Activated naive CD4-positive, alpha-beta T cell treated with anti-CD3 and anti-CD28 coated beads, Interleukin-2, amount 50 U/mL, for 16 hours (primary cell): ENCODE measurements at places on chromosomes 2 and 18.
A peak's percentile ranks its signal among the peaks of the same experiment; 100 is the strongest.

DNA sequence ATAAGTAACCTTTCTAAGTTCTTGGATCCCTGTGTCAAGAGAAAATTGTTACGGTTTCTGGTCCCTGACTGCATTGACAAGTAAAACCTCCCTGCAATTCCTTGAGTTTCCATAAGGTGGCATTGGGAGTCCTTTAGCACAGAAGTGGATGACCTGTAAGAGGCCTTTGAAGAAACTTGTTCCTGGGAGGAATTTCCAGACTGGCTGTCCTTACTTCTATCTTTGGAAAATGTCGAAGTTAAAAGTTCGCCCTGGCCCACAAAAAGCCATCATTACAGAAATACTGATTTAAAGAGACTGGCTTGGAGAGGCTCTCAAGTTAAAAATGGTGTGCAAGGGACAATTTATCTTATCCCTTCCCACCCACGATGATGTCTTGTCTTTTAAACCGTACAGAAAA lies 218.4 kb downstream of the CDH20 start:
- DNase-seq, result no peak

DNA sequence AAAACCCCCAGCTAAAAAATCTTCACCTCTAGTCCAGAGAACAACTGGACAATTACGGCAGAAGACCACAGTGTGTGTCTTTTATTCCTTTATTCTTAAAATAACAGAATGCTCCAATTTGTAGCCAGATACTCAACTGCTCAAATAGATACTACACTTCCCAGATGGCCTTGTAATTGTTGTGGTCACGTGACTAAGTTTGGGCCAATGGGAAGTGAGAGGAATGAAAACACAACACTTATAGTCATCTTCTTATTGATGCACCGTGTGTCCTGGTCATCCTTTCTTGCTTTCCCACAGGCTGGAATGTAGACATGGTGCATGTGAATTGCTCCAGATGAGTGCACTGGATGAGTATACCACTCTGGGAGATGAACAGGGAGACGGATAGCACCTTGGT lies 145.1 kb downstream of the CDC42EP3 start:
- DNase-seq, result no peak

- DNase-seq, result no peak
These were observed 12.2 kb downstream of the PLB1 start for GRCh38 chr2:28507796-28508764.

GRCh38 chr2:120308038-120308910 lies 37.7 kb upstream of the INHBB start:
- no peak for DNase-seq

DNA sequence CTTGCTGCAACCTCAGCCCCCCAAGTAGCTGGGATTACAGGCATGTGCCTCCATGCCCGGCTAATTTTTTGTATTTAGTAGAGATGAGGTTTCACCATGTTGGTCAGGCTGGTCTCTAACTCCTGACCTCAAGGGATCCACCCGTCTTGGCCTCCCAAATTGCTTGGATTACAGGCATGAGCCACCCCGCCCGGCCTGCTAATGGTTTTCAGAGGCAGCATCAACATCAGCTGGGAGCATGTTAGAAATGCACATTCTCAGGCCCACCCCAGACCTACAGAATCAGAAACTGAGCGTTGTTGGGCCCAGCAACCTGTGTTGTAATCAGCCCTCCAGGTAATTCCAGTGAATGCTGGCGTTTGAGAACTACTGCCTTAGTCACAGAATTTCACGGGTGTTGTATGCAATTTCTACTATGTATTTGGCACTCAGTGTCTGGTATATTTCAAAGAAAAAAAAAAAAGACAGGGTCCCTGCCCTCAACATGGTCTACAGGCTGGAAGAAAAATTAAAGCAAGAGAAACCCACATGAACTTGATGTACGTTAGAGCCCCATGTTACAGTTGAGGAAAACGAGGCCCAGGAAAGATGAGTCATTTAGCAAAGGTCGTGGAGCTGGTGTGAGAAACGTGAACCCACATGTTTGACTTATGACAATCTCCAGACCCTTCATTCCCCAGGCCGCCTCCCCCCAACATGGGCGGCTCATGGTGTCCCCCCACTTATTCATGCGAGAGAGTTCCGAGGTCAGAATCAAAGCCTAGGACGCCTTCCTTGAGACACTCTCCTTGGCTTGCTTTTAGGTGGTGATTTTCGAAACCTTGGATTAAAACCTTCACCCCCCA lies 35.3 kb downstream of the SH3BP4 start:
- no peak for DNase-seq

DNA sequence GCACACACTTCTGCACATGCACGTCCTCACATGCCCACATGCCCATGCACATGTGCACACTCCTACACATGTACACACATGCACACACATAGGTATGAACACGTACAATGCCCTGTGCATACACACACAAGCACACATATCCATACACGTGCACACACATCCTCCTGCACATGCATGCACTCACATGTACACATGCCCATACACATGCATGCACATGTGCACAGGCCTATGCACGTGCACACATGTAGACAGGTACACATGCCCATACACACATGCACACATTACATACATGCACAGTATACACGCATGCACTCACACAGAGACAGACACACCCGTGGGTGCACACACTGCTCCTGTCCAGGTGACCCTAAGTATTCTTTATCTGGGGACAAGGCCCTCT lies 34.3 kb downstream of the GPC1 start:
- no peak for DNase-seq

GRCh38 chr2:8303322-8303832 lies 378.5 kb upstream of the ID2 start:
- peak; percentile 39 for DNase-seq

GRCh38 chr2:9777081-9777480 lies 66.2 kb upstream of the TAF1B start:
- no peak for DNase-seq

DNA sequence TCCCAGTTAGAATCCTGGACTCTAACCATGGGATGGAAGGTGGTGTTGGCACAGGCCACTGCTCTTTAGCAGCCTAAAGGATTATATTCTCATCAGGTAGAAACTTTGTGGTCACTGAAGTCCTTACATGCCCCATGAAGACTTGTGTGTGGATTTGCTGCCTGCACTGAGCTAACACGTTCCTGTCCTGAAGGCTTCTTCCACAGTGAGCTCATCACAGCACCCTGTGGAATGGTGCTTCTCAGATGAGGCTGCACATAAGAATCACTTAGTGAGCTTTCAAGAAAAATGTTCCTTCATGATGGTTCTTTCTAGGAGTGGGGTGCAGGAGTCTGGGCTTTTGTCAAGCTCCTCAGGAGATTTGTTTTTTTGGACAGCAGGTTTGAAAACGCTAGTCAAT lies 26.8 kb downstream of the STAMBP start:
- DNase-seq, result no peak
